LoVo (cell line): ENCODE measurements at places on chromosomes 4 and X.

DNA sequence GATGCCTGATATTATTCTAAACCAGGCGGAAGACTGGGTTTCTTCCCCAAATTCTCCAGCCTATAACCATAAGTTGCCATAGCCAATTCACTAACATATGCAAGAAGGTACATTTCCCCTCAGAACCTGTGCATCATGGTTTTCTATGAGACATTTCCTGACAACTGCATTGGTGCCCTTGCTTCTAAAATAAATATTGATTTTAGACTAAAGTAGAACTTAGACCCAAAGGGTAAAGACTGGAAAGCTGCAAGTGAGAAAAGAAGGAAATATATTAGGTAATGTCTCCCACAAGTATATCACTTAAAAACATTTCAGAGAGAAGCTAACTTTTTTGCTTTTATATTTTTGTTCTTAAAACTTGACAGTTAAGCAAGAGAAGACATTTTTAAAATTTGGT, 125.1 kb downstream of the PPA2 start:
- no peak for DNase-seq

- no peak for DNase-seq
These were observed 145.8 kb upstream of the RASGEF1B start for GRCh38 chr4:81617545-81617944.

DNA sequence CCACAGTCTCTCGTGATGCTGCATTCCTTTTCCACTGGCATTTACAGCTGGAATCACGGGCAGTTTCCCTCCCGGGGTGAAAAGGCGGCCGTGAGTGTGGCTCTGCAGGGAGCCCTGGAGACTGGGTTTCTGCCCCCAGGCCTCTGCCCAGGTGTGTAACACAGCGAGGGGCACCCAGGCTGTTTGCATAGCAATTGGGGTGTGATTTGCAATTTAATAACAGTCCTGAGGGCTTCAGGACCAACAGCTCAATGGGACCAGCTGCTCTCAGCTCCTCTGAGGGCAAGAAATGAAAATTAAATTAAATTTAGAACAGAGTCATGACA, 99.0 kb upstream of the SHOX start:
- DNase-seq: no peak

- no peak for DNase-seq
These were observed 64.0 kb upstream of the WDR1 start for GRCh38 chr4:10180603-10180926.

DNA sequence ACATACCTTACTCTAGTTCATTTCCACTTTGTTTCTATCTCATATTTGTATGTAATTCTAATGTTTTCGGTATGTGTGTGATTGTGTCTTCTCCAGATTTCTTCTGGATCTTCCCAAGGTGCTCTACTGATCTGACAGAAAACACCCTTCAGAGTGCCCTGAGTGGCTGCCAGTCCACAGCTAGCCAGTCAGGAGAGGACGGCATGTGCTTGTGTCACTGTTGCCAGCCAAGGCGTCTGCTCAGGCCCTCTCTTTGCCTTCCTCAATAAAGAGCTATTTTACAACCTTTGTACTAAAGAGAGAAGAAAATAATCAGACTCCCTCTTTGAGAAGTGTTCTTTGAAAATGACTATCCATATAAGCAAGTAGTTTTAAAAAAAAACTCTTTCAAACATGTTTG, 29.0 kb downstream of the CD99L2 start:
- no peak for DNase-seq

- no peak for DNase-seq
These were observed 379.4 kb downstream of the FBXW7 start for GRCh38 chr4:152156442-152156841.

- DNase-seq: no peak
These were observed 1.4 kb upstream of the MSL3 start for GRCh38 chrX:11756354-11757318.

DNA sequence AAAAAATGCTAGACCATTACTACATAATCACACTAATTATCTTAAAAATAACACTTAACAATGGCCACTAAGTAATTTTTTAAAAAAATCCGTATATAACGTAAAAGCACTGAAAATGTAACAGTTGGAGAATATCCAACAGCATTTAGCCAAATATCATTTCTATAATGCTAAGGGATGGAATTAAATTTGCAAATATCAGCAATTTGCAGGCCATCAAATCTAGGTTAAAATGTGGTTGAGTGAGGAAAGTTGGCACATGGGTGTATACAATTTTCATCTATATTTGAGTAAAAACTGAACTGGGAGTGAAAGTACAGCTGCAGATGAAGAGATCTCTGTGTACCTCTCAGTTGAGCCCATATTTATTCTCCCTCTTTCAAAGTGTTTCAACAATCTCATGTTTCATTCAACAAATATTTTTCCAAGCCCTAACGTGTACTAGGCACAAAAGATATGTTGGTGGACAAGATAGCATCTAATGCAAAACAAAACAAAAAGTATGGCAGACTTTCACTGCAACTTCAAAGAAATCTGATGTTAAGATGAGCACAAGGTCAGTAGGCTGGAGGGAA, 63.0 kb downstream of the MBNL3 start:
- no peak for DNase-seq

GRCh38 chr4:88054901-88055300, 47.5 kb downstream of the PKD2 start:
- DNase-seq: peak; percentile 30

DNA sequence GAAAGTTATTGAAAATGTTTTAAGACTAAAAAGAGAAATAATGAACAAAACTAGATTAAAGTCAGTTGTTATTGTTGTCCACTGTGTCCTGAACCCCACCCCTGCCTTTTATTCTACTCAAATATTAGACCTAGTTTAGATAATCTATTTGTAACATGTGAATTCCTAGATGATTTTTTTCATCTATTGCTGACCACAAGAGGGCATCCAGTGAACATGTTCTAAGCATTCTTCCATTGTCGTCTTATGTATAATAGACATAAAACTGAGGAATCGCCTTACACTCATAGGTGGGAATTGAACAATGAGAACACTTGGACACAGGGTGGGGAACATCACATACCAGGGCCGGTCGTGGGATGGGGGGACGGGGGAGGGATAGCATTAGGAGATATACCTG, 36.4 kb upstream of the HPRT1 start:
- DNase-seq: no peak
